ENCODE measurements at places on chromosomes 12 and 14.

- DNase-seq, result no peak
Measured at GRCh38 chr14:72549026-72549425, 344.9 kb downstream of the DPF3 start.

DNA sequence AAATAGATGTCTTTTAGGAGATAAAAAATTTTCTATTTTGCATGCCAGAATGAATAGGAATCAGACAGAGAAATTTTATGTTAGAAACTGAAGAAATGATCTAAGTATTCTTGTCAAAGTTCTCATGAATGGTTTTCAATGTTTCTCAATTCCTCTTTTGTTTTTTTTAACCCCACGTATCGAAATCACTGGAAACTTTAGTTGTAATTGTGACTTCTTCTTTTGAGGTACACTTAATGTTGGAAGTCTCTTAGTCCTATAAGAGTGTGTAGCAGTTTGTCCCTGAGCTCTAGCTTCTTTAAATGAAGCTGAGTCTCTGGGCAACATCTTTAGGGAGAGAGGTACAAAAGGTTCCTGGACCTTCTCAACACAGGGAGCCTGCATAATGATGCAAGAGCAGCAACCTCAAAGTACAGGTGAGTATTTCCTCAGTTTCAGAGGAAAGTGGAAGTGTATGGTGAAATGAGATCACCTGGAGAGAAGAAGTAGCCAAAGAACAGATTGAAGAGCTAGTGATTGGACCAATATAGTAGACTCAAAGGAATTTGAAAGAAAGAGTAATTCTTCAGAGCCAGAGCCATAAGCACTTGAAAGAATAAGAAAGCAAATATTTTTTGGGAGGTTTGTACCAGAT is at the start of gene CLEC6A:
Gene CLEC6A (plus strand): TSS at position 236 of the 634 bp plus-strand sequence. CDS start 150 bp downstream, at position 386.
- no peak for DNase-seq

DNA sequence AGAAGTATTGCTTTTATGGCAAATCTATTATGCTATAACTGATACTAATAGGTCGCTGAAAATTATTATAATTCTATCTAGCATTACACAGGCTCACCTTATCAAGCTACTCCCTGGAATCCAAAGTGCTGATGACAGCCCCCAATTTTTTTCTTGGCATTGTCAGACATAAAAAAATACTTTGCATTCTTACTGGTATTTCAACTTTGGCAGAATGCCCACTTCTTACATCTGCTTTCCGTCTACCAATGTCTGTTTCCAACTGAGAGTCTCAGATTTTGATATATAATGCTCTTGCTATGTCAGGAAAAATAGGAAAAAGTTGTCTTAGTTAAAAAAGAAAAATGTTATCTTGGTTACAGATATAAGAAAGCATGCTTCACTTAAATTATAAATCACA is 615.4 kb downstream of the C12orf50 start:
- DNase-seq, result no peak

GRCh38 chr14:96956464-96957239 is 159.5 kb downstream of the VRK1 start:
- no peak for DNase-seq

GRCh38 chr12:16726879-16727278 is 120.9 kb upstream of the LMO3 start:
- DNase-seq, result no peak

All from T-helper 2 cell (primary cell).